ENCODE measurements at places on chromosomes 12 and 14. TPM values are rescaled to one million over a fixed set of nuclear protein-coding genes. Genes with fewer than 3 reads are reported as not detected.

Gene TCL1A
- not detected for total RNA-seq

Gene MIP
- total RNA-seq: 0.50 TPM

Gene RNASE1
- total RNA-seq: 295 TPM

Gene GPR65
- 1.1 TPM for total RNA-seq

Gene REP15
- 3.5 TPM for total RNA-seq

All from left cardiac atrium (tissue), 4 donors.